SK-N-DZ (cell line): ENCODE measurements at places on chromosomes 3 and 15.

GRCh38 chr15:69468241-69469121, 15.9 kb downstream of the RPLP1 start:
- peak; percentile 49 for DNase-seq

DNA sequence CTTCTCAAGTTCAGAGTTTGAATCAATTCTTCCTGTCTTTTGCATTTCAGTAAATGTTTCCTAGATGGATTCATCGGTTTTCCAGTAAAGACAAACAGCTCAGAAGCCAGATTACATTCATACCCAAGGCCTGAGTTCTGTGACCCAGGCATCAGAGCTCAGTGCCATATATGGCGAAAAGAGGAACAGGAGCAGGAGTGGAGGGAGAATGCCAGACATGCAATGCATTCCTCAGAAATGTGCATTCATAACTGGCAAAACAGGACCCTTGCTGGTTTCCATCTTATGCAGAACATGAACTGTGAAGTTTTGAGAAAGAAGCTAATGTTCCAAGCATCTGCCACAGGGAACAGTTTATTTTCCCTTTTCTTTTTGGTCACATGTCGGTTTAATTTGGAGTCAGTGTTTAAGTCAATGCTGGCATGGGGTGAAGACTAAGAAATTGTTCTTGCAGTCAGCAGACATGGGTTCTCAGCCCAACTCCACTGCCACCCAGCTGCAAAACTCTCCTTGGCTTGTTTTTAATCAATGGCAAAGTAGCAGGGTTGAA, 116.5 kb downstream of the LPP start:
- DNase-seq: peak; percentile 37

DNA sequence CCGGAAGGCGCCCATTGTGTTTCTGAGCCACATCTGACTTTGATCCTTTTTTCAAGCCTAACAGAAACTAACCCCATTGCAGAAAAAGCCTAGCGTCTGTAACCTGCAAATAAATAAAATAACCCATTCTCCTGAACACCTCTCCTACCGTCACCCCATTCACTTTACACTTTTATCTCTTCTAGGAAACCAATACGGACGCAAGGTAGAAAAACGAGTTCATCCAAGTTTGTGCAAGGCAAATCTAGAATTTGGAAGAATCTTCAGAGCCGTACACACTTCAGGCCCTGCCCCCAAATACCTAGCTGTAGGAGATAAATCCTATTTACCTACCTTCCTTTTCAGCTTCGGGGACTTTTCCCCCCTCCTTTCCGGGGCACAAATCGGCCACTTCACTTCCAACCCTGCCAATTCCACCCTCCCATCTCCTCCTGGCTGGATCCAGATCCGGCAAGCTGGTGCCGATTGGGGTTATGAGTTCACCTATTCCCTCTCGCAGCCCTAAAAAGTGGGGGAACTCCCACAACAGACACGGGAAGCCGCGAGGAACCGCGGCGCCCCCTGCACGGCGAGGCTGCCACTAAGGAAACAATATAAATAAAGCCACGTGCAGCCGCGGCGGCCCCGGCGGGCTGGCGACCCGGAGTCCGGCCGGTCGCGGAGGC, 987 bp downstream of the PRTG start:
- DNase-seq: peak; percentile 32

DNA sequence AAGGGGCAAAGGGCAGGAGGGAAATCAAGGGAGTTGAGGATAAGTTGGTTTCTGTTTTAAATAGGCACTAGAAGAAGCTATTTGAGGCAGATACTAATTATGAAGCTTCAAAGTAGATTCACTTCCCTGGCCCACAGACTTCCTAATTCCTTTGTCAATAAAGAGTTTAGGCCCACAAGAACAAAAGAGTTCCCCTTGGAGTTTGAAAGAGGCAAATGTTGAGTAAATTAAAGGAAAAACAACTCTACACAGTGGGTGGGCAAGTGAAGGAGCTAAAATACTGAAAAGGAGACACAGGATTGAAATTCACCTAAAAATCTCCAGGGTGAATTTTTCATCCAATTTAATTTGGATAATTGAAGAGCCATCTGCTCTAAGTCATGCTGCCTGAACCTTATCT, 411.7 kb upstream of the RORA start:
- peak; percentile 87 for DNase-seq

GRCh38 chr3:40980467-40980866, 218.8 kb upstream of the CTNNB1 start:
- DNase-seq: no peak

DNA sequence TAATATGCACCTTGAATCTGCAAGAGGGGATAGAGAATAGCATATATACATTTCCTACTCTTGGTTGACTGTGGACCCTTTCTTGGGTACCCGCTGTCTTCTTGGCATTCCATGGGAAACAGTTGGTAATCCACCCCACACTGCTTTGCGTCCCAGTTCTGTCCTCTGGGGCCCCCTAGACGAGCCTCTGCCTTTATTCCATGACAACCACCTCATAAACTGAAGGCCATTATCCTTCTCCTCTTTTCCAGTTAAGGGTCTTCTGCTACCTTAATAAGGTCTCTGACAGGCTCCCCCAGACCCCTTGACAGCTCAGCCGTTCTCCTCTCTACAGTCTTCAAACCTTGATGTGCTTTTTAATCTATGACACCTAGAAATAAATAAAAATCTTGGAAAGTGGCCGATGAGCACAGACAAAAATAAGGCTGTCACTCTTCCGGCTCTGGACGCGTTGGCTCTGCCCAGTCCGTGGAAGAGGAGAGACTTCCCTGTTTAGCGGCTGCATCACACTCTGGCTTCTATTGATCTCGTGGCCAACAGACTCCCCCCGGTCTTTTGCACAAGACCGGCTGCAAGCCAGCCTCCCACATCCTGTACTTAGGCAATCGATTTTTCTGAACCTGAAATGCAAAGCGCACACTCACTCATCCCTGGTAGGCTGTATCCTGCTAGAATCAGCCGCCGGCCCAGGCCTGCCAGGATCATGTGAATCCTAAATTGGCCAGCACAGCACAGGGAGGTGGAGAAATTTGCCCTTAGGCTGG, 251.0 kb upstream of the TLE3 start:
- peak; percentile 69 for DNase-seq

DNA sequence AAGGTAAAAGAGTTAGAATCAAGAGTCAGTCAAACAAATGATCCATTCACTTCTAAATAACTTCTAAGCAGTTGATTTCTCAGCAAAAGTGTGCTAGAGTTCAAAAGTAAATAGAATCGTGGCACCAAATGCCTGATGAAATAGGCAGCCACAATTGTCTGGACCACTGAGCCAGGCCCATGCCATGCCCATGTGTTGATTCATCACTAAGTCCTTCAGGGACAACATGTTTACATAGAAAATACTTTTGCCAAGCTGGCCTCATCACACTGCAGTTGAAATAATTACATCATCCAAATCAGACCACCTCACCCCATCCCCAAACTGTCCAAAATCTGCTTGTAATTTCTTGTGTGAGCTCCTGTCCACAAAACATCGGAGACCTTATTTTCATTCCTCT, 216.3 kb downstream of the IGSF11 start:
- no peak for DNase-seq

DNA sequence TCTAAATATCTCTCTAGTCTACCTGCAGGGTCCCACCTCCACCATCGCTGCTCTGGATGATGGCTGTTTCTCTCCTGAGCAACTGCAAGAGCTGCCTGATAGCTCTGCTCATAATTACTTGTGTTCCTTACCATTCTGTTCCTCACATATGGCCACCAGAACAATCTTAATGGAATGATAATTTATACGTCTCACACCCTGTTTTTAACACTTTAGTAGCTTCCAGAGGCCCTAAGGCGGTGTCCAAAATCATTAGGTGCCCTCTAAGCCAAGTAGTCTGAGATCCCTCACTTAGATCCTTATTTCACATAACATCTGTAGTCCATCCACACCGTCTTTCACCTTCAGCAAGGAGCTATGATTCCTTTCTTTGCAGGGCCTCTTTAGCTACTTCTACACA, 373.3 kb downstream of the GBE1 start:
- no peak for DNase-seq
